ENCODE measurements at places on chromosomes 7 and 10.

DNA sequence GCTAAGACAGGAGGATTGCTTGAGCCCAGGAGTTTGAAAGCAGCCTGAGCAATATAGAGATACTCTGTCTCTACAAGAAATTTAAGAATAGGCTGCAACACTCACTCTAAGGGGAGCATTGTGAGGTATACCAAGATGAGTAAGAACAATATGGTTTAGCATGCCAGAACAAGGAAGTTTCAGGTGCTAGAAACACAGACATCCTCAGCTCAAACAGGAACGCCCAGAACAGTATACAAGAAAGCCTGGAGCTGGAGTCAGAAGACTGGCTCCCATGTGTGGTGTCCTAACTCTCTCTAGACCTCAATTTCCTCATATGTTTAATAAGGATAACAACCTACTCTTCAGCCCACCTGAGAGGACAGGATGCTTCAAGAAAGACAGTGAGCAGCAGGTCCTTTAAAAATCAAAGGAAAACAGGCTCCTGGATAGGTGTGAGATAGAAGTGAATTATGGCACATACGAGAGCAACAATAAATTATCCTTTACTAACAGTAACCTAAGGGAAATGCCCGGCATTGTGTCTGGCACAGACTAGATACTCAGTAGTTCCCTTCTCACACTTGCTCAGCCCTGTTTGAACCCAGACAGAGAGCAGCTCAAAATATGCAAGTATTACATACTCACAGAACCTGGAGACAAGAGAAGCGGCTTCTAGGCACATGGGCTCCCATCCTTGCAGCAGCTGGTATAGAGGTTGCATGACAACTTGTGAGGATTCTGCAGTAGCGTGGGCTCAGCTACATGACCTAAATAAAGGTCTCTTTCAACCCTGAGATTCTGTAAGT, 45.4 kb downstream of the KAT6B start:
- DNase-seq, result no peak

DNA sequence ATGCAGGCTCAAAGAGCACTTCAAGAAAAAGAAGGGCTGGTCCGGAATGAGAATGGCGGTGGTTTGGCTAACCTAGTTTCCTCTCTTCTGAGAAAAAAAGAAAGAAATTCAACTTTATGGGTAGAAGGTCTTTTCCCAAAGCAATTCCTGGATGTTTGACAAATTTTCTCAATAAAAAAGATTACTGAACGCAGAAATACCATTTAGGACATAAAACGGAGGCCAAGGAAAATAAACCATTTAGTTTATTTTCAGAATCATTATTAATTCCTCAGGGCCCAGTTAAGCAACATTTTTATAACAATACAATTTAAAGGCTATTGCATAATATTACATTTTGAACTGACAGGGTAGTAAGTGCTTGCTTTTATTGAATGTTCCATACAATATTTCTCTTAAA, 284.6 kb upstream of the ANKRD30A start:
- no peak for DNase-seq

DNA sequence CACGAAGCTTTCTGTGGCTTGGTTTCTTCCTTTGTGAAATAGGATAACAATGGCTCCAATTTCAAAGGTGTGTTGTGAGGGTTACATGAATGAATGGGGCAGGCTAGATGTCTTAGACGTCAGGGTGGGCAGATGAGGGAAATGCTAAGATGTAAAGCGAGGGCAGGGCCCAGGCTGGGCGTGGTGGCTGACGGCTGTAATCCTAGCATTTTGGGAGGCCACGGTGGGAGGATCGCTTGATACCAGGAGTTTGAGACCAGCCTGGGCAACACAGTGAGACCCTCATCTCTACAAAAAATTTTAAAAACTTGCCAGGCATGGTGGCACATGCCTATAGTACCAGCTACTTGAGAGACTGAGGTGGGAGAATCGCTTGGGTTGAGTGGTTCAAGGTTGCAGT, 607.7 kb upstream of the FOXK1 start:
- DNase-seq, result no peak

DNA sequence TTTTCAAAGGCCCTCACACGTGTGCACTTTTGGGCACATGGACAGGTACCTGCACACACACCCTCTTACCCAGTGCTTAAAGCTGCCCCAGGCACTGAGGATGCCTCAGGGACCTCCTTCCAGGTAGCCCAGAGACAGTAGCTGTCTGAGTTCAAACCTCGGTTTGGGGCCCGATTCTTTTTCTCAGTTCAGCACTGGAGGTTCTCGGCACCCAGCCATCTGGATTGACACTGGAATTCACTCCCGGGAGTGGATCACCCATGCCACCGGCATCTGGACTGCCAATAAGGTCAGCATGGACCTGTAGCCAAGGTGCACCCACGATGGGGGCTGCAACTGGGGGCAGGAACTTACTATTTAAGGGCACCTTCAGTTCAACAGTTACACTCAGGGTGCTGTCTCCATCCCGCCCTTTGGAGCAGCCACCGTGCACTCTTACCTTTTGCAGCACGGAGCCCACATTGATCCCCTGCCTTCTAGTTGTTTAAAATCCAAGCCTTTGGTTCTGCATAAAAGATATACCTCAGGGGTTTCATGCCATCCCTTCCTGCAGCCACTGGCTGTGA, 17.7 kb downstream of the CPA5 start:
- DNase-seq, result no peak

DNA sequence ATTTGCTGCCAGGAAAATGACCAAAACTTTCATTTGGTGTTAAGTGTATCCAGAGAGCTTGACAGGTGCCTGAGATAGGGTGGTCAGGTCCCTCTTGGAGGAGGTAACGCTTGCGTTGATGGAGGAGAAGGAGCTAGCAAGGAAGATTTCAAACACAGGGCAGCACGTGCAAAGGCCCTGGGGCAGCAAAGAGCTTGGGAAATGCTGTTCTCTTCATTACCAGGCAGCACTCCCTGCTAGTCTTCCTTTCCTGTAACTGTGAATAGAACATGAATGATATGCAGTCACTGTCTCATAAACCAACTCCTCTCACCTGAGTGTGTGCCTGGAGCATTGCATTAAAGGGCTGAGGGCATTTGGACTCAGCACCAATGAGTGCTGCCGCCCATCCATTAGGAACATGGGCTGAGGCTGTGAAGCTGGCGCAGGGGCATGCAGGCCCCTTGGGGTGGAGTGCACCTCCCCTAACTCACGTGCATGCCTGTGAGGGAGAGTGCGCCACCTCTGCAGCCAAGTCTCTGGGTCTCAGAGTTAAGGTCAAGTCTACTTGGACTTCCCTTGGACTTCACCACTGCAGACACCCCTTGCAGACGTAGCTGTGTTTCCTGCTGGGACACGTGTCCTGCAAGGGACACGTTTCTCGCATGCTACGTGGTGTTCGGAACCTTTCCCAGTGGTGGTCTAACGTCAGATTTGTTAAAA, 136.8 kb downstream of the PAXIP1 start:
- DNase-seq, result no peak

DNA sequence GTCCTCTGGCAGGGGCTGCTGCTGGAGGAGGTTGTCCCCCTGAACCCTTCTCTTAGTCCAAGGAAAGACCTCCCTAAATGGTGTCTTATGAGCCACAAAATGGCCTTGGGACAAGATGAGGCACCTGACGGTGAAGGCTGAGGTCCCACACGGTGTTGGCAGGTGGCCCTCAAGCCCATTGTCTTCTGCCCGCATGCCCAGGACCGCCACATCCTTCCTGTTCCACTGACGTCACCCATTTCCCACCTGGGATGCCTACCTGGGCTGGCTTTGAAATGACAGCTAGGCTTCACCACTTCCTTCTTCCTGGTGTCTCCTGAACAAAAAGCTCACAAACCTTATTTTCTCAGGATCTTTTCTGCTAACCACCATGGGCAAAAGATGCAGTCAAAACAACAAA, 2.1 kb upstream of the DMBT1 start:
- no peak for DNase-seq

DNA sequence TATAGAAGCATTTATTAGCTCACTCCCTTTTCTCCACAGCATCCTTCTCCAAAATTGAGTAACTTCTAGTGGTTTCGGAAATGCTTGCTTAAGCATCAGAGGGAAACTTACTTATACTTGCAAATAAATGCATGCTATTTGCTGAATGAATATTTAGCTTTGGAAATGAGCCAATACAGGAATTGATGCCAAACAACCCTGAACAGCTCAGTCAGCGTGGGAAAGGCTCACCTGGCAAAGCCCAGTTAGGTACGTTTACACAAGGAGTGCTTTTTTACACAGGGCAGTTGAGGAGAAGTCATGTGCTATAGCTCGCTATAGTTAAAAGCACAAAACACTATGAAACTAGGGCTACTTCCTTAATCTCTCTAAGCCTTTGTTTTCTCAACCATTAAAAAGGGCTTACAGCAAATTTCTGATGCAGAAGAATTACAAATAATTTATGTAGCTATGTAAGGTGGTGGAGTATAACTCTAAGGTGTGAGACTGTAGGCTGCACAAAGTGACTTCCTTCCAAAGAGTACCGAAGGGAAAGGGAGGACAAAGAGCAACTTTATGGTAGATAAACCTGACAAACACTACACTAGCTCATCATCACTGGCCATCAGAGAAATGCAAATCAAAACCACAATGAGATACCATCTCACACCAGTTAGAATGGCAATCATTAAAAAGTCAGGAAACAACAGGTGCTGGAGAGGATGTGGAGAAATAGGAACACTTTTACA, 498.2 kb downstream of the PHTF2 start:
- DNase-seq, result no peak
